ENCODE measurements at places on chromosomes 7 and 10.

DNA sequence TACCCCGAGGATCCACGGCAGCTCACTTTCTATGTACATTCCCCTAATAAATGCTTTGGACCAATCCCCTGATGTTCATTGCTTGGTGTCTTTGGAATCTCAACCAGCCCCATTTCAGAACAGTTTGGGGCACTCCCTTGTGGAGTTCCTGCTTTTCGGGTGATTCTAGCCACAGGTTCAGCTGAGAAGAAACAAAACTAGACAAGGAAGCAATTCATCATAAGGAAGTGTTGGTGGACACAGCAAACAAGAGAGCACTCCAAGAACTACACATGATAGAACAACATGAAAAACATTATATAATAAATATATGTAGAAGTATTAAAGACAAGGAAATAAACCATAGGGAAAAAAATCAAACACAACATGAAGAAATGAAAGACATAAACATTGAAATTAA, 6.0 kb upstream of the CCDC136 start:
- no peak for DNase-seq

DNA sequence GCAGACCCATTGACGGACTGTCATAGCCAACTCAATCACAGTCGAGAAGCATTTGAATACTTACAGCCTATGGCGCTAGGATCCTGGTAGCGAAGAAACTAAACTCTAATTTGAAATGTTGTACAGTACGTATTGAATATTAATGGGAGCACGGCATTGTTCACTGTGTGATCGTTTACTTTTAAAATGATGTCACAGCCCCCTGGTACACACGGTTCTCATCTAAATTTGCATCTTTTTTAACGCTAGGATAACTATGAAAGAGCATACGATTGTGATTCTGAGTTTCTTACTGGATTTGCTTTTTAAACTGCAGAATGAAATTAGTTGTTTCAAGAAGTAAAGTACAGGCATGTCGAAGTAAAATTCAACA, 895 bp upstream of the NAPEPLD start:
- no peak for DNase-seq

DNA sequence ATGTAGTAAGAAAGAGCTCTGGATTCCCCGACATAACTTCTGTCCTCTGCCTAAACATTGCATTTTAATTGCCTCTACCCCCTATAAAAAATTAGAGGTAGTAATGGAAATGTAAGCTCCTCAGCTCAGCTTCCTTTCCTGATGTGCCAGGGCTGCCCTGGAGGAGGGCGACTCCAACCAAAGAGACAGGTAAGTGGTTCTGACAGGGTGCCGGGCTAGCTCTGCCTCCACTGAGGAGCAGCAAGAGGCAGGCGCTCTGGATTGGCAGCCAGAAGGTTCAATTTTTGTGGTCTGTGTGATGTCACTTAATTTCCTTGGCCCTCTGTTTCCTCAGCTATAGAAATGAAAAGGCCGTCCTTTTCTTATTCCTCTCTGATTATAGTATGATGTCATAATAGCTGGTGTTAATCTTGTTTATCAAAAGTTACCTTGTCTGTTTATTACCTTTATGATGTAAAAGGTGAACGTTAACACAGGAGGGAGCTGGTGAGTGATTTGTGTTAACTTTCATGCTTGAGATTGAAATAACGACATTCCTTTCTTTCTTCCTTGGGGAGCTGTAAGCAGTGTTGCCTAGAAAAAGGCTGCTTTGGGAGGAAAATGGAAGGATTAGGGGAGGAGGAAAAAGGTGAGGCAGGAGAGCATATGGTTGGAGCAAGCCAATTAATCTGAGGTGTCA, 51.8 kb downstream of the ANLN start:
- DNase-seq = no peak

- no peak for DNase-seq
Measured at GRCh38 chr7:82331234-82331633, 112.3 kb downstream of the CACNA2D1 start.

DNA sequence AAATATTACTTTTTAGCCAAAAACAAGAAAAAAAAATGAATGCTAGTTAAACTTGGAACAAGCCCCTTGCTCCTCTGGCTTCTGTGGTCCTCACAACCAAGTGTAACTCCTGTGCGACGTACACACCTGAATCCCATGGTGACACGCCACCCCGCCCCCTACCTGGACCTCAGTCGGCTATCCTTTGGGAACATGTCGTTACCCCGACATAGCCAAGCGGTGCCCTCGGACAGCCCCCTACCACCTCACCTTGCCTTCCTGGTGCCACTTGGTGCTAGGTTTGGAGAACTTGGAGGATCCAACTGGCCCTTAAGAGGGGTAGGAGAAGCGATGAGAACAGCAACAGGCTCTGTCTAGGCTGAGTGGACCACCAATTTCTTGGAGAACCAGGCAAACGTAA, 12.0 kb upstream of the SMARCD3 start:
- no peak for DNase-seq

- peak; percentile 18 for DNase-seq
Measured at GRCh38 chr7:141533149-141533949, 17.9 kb upstream of the AGK start.

GRCh38 chr7:127922656-127923055, 108.6 kb downstream of the LRRC4 start:
- no peak for DNase-seq

DNA sequence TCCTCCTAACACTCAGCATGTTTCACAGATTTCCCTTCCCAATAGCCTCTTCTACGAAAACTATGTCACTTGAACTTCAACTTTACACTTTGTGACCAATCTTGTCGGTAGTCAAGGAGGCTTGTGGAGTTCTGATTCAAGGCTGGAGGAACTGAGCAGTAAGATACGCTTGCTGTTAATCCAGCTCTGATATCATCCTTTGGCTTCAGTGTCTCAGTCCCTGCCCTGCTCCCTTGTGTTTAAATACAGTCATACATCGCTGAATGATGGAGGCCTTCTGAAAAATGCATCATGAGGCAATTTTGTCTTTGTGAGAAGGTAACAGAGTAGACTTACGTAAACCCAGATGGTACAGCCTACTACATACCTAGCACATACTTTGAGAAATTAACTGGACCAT, 173.6 kb downstream of the RNF133 start:
- no peak for DNase-seq

DNA sequence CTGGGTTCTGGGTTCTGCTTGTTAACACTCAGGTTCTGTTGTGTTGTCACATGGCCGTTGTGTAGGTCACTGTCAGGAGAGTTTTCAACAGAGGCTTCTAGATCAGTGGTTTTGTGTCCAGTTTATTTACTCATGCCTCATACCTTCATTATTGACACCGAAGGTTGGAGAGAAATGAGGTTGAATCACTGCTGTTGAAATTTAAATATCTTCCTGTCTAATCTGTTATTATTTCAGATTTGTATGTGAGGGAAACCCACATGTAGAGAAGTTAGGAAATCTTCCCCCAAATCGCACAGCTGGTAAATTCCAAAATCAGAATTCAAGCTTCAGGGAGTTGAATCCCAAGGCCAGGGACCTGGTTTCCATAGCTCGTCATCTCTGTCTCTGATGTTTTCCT, 28.3 kb upstream of the KLF6 start:
- no peak for DNase-seq

- no peak for DNase-seq
Measured at GRCh38 chr7:55073976-55074528, 55.2 kb downstream of the EGFR start.

DNA sequence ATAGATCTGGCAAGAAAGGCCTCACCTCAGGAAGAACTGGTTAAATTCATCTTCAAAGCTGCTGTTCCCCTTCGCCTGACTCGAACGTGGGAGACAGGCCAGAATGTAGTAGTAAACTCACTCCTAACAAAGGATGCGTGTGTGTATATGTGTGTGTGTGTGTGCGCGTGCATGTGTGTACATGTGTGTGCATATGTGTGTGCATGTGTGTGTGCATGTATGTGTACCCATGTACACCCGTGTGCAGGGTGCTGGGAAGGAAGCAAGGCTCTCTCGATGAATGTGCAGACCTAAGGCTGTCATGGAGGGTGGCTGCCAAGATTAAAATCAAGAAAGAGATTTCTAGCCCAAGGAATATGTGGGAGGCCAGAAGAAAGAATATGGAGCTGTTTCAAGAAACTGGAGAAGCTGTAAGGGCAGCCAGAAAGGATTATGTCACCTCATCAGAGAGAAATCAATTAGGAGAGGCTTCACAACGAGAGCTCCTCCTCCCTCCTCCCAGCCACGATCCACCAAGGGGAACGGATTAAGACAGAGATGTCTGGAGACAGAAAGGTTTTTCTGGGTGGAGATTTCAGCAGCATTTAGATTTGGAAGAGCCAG, 34.0 kb upstream of the LBX1 start:
- no peak for DNase-seq

DNA sequence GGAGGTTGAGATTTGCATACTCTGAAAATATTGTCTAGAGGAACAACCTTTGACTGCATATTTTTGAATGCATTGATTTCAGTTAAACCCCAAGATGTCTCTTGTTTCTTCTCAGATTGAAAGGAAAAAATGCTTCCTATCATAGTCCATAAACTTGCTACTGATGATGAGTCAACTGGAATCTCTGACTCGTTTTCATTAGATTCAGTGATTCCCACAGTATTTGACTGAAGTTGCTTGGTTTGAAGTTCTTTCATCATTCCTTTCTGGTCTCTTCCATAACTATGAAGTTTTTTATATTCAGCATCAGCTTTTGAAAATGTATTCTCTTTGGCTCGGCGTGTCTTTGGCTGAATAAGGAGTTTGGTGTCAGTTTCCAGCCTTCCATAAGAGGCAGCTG, 10.7 kb downstream of the PEX1 start:
- no peak for DNase-seq

GRCh38 chr7:108406222-108406890, 49.9 kb downstream of the NRCAM start:
- no peak for DNase-seq

GRCh38 chr7:90774706-90775105, 178.6 kb downstream of the CDK14 start:
- no peak for DNase-seq

GRCh38 chr10:114305521-114305925, 66.5 kb downstream of the VWA2 start:
- DNase-seq = no peak

- peak; percentile 77 for DNase-seq
Measured at GRCh38 chr7:100852048-100852872, at the start of gene SLC12A9. TSS of gene SLC12A9 (plus strand) at chr7:100852713. CDS start at chr7:100854198, 1,485 bp downstream.

DNA sequence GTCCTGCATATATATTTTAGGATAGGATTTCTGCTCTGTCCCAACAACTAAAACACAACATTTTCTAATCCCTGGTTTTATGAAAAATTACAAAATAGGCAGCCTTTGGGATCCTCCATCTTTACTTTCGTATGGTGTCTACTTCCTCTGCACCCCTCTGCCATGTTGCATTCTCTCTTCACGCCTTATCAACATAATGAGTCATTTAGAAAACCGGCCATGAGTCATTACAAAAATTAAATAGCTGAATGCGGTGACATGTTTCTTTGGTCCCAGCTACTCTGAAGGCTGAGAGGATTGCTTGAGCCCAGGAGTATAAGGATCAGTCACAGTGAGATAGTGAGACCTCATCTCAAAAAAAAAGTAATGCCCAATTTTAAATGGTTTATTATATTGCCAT, 148.1 kb upstream of the CELF2 start:
- DNase-seq = no peak

DNA sequence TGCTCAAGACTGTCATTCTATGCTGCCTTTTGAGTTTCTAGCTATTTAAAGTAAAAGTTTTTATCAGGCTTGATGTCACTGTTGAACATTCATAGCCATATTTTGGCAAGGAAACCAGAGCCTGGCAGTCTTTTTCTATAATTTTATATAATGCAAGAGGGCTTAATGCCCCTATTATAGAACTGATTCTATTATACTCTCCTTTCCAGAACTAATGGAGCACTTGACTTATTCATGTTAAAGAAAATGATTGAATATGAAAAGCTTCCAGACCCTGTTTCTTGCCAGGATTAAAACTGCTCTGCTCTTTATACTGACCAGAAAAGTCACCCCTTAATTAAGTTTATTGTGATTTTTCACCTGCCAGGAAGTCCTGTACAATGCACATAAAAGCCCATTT, 337.6 kb upstream of the CHRM2 start:
- no peak for DNase-seq
